ENCODE measurements at places on chromosomes 4 and X.
A peak's percentile ranks its signal among the peaks of the same experiment; 100 is the strongest.

DNA sequence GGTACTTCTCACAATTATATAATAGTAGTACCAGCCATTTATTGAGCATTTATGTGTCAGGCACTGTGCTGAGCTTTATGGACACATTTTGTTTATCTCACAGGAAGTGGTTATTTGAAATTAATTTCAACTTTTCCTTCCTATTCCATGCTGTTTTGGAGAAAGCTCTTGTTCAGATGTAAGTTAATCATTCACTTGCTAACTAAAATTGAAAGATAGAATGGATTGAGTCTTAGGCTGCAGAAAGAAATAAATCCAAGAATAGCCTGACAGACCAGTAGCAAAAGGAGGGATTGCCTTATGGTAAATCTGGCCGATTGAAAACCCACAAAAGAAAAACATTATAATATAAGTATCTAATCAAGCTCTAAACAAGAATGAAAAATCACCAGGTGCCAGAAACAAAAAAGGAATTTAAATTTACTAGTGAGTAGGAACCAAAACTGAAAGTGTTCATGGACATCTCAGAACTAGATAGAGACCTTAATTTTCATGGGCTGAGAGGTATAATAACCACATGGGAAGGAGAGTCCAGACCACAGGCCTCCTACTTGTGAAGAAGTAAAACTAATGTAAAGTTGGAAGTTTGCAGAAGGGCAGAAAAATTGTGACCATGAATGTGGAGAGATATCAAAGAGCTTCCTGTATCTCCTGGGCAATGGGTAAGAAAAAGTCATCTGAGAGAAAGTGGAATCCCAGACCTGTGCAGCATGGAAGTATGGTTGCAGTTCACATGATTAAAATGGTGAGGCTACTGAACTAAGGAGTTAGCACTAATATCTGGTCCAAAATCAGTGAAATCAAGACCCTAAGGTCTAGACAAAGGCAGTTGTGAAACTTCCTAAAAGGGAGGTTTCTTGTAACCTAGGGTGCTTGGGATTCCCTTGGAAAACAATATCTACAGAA lies 38.0 kb downstream of the RADX start:
- DNase-seq, result no peak

DNA sequence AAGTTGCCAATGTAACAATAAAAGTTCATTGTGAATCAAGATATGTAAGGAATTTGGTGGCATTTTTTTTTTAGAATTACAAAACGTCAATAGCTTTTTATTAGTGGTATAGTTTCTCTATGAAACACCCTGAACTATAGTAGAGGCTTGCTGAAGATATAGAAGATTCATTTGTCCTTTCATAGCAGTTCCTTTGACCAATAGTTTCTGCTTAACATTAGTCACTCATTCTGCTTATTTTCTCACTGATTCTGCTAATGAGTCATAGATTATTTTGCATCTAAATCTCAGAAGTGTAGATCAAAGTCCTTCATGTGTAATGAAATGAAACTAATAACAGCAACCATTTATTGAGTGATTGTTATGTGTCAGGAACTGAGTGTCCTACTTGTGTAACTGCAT lies 205.0 kb upstream of the TET2 start:
- peak; percentile 26 for DNase-seq

DNA sequence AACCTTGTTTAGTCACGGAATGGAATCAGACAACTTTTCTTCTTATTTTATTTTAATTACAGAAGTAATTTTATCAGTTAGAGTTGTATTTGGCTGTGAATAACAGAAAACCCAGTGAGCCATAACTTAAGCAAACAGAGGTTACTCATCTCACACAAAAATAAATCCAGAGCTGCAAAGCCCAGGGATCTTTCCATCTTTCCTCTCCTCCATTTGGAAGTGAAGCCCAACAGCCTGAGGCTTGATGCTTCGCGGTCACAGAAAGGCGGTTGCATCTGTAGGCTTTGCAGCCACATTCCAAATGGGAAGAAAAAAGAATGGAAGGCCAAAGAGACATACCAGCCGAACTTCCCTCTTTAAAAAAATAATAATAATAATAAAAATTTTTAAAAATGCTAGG lies 22.6 kb downstream of the CHRNA9 start:
- DNase-seq, result no peak

- DNase-seq, result no peak
Observed at GRCh38 chr4:148653681-148654080, 211.5 kb upstream of the NR3C2 start.

- no peak for DNase-seq
Observed at GRCh38 chrX:146224442-146224841, 406.8 kb downstream of the SLITRK2 start.

- DNase-seq, result no peak
Observed at GRCh38 chr4:168685136-168685809, 188.4 kb downstream of the PALLD start.

DNA sequence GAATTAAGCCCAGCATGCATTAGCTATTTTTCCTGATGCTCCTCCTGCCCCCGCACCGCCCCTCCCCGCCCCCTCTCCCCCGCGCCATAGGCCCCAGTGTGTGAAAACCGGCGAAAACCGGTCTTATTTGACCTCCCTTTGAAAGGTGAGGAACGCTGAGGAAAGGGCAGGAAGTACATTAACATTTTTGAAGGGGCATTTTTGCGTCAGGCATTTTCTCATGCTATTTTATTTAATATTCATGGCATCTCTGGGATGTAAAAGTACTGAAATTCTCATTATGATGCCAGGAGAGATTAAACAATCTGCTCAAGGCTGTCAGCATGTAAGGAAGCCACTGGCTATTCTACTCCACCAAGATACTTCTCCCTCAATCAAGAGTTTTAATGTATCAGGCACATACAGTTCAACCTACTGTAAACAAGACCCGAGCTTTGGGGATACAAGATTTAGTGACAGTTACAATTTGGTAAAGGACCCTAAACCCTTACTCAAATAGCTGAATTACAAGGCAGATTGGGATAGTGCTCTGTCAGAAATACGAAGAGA lies 1.2 kb upstream of the NMU start:
- DNase-seq, result no peak

DNA sequence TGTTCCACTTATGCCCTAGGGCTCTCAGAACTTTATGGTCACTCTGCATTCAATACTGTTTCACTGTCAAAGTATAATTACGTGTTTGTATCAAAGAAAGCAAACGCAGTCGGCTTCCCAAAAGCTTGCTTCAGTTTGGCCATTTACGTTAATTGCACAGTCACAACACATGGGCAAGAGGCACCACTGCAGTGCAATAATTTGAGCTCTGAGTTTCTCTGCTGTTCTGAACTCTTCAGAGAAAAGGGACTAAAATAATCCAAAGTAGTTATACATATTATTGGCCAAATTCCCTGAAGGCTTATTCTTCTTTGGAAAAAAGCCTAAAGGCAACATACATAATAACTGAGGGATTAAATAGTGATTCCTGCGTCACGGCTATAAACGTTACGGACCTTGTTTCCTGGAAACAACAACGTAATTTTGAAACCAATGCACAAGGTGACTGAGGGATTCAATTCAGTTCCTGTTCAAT lies 51.3 kb downstream of the RNF150 start:
- peak; percentile 89 for DNase-seq

DNA sequence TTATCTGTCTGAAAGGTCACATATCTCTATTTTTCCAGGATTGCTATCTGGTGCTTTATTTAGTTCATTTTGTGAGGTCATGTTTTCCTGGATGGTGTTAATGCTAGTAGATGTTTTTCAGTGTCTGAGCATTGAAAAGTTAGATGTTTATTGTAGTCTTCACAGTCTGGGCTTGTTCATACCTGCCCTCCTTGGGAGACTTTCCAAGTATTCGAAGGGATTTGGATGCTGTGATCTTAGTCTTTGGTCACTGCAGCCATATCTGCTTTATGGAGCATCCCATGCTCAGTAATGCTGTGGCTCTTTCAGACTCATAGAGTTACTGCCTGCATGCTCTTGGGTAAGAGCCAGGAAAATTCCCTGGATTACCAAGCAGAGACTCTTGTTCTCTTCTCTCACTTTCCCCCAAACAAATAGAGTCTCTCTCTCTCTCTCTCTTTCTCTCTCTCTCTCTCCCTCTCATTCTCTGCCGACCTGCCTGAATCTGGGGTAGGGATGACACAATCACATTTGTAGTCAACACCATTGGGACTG lies 130.0 kb downstream of the AR start:
- DNase-seq, result no peak

GRCh38 chr4:82057990-82058544 lies 315.7 kb downstream of the HNRNPD start:
- DNase-seq, result no peak

GRCh38 chrX:113962343-113962742 lies 621.5 kb upstream of the HTR2C start:
- DNase-seq, result no peak

- no peak for DNase-seq
Observed at GRCh38 chr4:168309781-168310180, 8.8 kb downstream of the DDX60 start.

- no peak for DNase-seq
Observed at GRCh38 chrX:20459410-20460350, 193.0 kb upstream of the RPS6KA3 start.

- DNase-seq, result no peak
Observed at GRCh38 chr4:186693159-186693815, 30.4 kb downstream of the FAT1 start.

GRCh38 chr4:102399021-102399420 lies 53.7 kb upstream of the SLC39A8 start:
- DNase-seq, result no peak

DNA sequence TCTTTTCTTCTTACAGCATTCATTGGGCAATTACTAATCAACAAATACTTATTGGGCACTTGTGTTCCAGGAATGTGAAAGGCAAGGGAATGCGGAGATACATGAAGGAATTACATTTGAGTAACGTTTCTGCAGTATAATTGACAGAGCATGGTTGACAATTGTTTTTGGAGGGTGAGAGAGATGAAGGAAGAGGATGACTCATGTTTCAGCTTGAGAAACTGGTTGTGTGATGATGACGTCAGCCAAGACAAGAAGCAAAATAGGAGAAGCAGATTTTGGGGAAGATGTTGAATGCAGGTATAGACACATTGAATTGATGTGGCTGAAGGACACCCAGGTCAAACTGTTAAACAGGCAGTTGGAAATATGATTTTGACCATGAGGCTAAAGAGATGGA lies 8.0 kb upstream of the CPEB2 start:
- no peak for DNase-seq
